ENCODE measurements at places on chromosomes 16 and 17.
A peak's percentile ranks its signal among the peaks of the same experiment; 100 is the strongest.

DNA sequence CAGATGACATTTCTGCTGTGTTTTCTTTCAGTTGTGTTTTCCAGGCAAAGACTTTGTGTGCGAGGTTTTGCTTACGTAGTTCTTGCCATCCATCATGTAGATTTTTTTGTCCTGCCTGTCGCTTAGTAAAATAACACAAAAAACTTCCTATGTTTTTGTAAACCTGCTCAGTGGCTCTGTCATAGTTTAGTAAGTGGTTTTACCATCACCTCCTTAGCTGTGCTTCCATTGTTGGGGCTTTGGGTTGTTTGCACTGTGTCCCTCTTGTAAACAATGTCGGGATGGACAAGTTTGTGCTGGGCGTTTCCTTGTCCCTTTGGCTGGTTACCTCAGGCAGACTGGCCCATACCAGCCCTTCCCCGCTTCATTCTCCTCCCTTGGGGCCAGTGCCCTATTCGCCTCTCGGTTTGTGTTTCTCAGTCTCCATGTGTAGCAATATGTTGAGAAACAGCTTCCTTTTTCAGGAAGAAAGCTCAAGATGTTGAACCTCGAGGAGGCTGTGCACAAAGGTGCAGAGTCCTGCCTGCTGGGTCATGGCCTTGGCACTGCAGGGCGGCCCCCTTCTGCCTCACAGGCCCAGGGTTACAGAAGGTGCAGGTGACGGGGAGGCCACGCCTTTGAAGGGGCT, 74.6 kb downstream of the KSR1 start:
- no peak for DNase-seq

- DNase-seq = no peak
These were observed 25.4 kb upstream of the ITGB4 start for GRCh38 chr17:75695830-75696271.

DNA sequence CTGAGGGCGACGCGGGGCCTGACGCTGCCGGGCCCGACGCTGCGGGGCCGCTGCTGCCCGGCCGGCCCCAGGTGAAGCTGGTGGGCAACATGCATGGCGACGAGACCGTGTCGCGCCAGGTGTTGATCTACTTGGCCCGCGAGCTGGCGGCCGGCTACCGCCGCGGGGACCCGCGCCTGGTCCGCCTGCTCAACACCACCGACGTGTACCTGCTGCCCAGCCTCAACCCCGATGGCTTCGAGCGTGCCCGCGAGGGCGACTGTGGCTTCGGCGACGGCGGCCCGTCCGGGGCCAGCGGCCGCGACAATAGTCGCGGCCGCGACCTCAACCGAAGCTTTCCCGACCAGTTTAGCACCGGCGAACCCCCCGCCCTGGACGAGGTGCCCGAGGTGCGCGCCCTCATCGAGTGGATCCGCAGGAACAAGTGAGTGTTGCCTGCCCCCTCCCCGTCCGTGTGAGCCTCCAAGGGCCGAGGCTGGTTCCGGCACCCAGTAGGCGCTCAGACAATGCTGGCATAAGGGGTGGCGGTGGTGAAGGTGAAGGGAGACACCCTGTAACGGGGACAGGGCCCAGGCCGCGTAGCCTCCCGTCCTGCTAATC, 676 bp downstream of the CPD start:
- no peak for DNase-seq

- no peak for DNase-seq
These were observed 46.9 kb upstream of the BAHCC1 start for GRCh38 chr17:81348097-81349055.

DNA sequence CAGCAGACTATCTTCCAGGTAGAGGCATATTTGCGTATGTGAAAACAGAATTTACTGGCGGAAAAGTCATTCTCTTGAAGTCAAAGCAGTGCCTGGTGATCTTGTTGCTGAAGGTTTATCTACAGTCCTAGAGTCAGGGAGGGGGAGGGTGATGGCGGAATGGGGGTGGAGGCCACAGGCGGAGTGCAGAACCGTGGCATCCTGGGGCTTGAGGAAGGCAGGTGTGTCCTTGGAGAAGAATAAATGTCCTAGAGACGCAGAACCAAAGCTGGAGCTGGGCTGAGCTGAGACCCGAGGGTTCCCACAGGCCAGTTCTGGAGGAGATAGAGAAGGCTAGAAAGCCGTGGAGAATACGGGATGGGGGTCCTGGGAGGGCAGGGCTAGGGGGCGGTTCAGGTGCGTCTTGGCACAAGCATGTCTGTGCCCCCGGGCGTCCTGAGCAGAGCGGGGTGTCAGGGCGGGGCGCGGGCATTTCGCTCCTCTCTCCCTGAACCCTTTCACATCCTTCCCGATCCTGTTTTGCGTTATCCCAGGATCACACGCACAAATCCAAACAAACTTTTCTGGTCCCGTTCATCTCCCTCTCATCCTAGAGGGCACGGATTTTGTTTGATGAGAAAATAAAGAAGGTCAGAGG, 76.9 kb upstream of the CREBBP start:
- DNase-seq = no peak

GRCh38 chr16:23225634-23226033, 43.1 kb downstream of the SCNN1G start:
- DNase-seq = no peak

DNA sequence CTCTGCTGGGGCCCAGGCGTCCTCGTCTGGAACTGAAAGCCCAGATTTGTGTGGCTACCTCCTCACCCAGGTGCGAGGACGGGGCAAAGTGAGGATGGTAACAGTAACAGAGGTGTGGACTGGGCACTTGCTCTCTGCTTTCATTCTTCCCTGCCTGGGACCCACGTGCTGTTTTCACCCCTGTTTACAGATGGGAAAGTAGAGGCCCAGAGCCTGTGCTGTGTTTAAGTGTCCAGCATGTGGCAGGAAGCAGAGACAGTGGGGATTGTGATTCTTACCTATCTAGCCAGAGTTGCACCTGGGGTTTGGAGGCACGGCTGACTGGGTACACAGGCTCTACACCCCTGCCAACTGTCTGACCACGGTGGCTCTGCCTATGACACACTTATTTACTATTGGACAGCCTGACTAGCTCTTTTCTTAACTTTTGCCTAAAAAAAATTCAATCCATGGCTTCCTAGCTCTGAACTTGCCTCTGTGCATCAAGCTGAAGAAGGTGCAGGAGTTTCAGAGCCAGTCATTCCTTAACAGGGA, 155.4 kb downstream of the CLEC16A start:
- DNase-seq = no peak

DNA sequence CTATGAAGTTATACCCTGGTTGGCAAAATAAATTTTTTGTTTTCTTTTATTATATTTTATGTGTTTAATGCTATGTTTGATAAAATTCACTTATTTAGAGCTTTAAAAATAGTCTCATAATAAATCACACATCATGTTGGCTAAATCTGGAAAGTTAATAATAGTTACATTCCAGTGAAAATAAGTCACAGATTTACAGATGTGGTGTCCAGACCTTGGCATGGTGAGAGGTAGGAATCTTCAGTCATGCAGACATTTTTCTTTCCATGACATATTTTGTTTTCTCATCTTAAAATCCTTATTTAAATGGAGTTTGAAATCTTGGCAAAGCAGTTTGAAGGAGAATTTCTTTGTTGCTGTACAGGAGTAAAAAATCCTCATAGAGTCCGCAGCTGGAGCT, 48.1 kb upstream of the GOSR1 start:
- DNase-seq = no peak

DNA sequence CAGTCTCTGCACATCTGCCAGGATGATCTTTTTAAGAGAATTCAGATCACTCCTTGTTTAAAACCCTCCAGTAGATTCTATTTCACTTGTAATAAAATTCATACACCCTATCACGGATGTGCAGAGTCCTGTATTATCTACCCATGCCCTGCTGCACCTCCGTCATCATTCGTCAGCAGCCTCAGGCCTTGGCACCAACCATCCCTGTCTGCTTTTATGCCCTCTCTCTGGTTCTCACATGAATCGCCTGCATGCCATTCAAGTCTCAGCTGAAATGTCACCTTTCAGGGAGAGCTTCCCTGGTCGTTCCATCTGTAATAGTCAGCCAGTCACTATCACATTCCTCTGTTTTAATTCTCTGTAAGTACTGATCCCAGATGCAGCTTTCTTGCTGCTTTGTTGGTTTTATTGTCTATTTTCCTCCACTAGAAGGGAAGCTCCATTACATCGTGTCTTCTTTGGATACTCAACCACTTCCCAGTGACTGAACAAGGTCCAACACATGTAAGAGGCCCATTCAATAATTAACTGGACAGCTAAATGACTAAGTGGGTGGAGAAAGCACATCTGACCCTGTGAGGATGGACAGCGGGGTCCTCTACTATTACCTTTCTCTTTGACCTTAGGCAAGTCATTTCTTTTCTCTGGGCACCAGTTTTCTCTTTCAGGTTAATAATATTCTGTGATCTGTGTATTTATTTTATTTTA, 81.2 kb upstream of the GOT2 start:
- no peak for DNase-seq

GRCh38 chr16:55452996-55453395, 26.0 kb upstream of the MMP2 start:
- DNase-seq = no peak

- no peak for DNase-seq
These were observed 327.6 kb downstream of the CDH13 start for GRCh38 chr16:82954224-82954929.

DNA sequence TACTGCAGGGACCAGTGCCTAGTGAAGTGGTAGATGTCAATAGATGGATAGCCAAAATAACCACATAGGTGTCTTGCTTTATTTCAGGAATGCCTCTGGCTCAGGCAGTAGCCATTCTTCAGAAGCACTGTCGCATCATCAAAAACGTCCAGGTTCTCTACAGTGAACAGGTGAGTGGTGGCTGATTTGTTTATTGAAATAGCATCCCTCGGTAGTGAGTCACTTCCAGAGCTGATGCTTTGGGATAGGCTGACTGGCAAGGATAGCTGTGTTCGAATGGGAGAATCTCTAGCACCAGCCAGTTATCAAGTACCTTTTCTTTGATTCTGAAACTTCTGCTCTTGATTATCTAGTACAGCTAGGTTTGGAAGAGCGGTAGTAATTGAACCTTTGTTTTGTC, 10.3 kb downstream of the PHAF1 start:
- DNase-seq = no peak

GRCh38 chr17:67044940-67045339, 586 bp downstream of the CACNG1 start:
- no peak for DNase-seq

GRCh38 chr16:2964475-2965336, 631 bp downstream of the KREMEN2 start:
- DNase-seq = no peak

- no peak for DNase-seq
These were observed 24.9 kb upstream of the RHBDL3 start for GRCh38 chr17:32240750-32241149.

DNA sequence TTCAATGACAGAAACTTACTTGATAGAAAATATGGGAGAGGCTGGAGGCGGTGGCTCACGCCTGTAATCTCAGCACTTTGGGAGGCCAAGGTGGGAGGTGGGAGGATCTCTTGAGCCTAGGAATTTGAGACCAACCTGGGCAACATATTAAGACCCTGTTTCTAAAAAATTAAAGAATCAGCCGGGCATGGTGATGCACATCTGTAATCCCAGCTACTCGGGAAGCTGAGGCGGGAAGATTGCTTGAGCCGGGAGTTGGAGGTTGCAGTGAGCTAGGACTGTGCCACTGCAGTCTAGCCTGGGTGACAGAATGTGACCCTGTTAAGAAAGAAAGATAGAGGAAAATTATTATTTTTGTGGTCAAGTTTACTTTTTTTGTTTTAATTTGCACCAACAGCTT, 2.1 kb upstream of the NLK start:
- DNase-seq = no peak

DNA sequence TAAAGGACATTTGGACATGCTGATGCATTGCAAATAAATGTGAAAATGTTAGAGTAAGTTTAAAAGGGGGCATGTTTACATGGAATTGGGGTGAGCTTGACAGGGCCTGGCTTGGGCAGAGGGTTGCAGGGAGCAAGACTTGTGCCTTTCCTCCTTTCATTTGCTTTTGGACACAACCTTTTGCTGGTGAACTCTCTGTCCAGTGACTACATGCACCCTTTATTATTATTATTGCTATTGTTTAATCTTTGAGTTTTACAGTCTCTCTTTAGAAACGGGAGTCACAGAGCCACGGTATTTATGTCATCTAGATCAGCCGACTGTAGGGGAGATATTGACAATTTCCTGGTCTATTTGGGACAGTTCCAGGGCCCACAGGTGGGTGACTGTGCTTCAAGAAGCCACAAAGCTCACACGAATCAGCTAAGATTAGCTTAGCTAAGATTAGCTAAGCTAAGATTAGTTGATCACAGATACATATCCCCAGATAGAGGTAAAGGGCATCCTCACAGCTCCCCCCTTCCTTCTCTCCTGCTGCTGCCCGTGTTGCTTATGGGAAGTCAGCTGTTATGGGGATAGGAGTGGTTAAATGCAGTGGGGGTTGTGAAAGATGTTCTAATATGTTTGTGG, 28.9 kb upstream of the ETV4 start:
- no peak for DNase-seq

- no peak for DNase-seq
These were observed 19.2 kb downstream of the KDM8 start for GRCh38 chr16:27222249-27223225.

DNA sequence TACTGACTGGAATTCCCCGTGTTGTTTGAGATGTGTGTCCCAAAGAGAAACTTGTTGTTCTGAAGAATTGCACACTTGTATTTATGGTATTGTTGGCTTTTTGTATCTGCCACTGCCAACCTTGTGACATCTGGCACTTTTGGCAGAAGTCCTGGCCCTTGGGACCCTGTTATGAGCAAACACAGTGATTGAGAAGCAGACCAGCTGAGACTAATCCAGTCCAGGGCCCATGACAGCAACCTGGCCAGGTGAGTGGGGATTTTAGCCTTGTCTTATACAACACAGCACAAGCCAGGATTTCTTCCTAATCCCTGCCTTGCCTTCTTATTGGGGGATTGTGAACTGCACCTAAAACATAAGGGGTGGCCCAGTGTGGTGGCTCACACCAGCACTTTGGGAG, 80.0 kb downstream of the NTN1 start:
- DNase-seq = no peak

DNA sequence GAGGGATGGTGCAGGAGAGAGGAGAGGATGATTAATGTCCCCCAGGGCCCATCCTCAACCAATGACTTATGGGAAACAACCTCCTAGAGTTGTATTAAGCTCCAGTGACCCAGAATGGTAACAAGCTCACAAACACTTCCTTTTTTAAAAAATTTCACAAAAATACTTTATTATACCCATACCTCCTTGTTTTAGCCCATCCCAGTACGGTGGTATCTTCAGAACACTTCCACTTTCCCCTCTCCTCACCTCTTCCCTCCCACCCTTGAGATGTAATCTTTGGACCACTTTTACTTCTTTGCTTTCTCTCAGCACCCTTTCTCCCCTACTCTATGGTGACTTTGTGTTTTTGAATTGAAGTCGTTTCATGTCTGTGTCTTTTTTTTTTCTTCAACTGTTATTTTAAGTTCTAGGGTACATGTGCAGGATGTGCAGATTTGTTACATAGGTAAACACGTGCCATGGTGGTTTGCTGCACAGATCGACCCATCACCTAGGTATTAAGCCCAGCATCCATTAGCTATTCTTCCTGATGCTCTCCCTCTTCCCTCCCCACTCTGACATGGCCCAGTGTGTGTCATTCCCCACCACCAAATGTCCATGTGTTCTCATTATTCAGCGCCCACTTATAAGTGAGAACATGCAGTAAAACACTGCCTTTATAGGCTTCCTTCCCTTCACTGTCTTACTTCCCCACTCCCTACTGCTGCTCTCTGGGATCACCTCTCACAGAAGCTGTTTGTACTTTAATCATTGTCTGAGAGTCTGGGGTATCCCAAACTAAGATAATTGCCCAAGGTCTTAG, 124.5 kb downstream of the PRKCB start:
- no peak for DNase-seq

- peak; percentile 44 for DNase-seq
These were observed at the start of gene NT5C3B for GRCh38 chr17:41835800-41836549. Gene NT5C3B, minus strand, starts transcription at chr17:41836232. Its CDS starts 39 bp downstream, at chr17:41836193.
